RWPE1 (cell line): ENCODE measurements at places on chromosomes 6 and 20.

- no peak for DNase-seq
Observed at GRCh38 chr20:37733416-37733815, 39.6 kb downstream of the CTNNBL1 start.

GRCh38 chr6:513961-514360 lies 122.4 kb downstream of the IRF4 start:
- DNase-seq, result no peak

DNA sequence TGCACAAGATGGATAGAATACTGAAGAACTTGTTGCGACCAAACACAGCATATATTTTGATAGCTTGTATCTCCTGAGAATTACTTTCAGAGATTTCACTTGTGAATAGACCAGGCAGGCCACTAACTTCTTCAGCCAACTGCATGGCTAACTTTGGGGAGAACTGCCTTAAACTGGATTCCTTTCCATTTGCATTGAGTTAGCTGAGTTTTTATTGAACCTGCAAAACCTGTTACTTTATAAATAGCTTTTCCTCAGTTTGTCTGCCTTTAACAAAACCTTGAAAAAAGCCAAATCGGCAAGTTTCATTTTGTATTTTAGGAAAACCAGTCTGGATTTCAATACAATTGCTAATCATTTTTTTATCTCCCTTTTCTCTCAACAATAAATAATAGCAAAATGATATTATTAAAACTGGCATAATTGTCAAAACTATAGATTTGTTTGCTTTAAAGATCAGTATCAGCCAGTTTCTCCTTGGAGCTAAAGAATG lies 72.6 kb upstream of the SCGN start:
- DNase-seq, result no peak

DNA sequence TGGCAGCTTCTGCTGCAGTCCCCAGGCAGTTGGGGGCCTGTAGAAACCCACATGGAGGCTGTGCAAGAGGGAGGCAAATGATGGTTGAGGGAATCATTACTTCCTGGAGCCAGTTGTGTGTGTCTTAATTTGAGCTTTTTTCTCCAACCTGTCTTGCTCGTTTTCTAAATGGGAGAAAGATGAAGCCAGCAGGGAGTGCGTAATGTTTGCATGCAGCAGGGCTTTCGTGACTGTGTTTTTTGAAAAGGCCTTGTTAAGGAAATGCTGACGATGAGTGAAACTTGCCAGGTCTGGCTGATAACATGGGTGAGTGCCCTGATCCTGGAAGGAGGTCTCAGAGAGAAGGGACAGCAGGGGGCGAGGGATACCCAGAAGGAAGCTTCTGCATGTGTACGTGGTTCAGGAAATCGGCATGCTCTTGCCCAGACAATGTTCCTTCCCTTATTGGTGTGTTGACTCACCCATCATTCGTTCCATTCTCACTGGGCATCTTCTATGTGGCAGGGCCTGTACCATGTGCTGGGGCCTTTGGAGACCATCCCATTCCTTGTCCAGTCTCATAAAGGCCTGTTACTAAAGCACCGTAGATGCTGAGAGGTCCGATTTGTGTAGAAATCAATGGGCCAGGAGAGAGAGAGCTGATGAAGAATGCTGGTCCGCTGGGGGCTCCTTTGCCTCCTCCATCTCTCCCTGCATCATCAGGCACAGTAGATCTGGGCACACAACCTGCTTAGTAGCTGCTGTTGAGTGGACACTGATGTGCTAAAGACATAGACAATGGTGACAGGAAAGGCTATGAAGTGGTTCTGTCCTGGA lies 27.4 kb downstream of the GLP1R start:
- no peak for DNase-seq

GRCh38 chr20:44579313-44580081 lies 2.9 kb upstream of the PKIG start:
- DNase-seq, result no peak

- no peak for DNase-seq
Observed at GRCh38 chr20:62628691-62629090, 13.6 kb upstream of the SLCO4A1 start.

- DNase-seq, result no peak
Observed at GRCh38 chr6:153085239-153085638, 45.8 kb downstream of the RGS17 start.

- DNase-seq, result no peak
Observed at GRCh38 chr6:144064402-144065212, 30.8 kb downstream of the SF3B5 start.

DNA sequence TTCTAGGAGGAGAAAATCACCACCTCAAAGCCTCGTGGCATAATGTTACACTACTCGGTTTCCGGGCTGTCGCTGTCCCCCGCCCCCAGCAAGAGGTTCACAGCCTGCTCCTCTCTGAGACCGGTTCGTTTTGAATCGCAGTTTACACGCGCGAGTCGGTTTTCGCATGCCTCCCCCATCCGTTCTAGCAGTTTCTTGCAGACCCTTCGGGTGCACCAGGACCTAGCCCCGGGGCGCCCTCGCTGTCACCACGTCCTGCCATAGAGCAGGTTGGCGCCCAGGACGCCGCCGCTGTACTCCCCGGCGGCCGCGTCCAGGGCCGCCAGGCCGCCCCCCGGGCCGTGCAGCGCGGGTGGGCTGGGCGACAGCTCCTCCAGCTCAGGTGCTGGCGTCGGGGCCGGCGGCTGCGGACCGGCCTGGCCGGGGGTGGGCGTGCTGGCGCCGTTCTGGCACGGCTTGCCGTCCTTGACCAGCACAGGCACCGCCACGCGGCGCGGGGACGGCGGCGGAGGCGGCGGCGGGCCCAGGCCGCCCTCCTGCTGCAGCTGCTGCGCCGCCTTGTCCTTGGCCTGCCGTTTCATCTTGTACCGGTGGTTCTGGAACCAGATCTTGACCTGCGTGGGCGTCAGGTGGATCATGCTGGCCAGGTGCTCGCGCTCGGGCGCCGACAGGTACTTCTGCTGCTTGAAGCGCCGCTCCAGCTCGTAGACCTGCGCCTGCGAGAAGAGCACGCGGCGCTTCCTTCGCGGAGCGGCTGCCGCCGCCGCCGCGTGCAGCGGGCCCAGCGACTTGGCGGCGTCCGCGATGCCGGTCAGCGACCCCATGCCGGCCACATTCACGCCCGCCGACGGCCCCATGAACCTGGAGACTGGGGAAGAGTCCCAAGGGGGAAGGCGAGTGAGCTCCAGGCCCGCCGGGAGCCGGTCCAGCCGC lies 1.4 kb downstream of the NKX2-4 start:
- DNase-seq, result no peak

DNA sequence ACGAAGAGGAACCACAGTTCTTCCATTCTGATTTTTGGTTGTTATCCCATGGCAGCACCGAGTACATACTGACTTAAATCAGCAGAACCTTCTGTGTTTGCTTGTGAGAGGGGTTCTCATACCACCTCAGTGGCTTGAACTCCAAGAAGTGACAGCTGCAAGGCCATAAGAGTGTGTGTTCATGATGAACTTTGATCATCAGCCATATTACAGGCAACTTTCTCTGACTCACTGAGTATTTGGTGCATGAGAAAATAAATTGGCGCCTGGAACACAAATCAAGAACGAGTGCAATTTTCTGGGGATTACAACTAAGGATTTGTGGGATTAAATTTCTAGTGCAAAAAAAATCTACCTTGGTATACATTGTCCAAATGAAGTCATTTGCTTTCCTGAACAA lies 68.9 kb downstream of the CYP39A1 start:
- no peak for DNase-seq
